ENCODE measurements at places on chromosomes 13 and 19.

DNA sequence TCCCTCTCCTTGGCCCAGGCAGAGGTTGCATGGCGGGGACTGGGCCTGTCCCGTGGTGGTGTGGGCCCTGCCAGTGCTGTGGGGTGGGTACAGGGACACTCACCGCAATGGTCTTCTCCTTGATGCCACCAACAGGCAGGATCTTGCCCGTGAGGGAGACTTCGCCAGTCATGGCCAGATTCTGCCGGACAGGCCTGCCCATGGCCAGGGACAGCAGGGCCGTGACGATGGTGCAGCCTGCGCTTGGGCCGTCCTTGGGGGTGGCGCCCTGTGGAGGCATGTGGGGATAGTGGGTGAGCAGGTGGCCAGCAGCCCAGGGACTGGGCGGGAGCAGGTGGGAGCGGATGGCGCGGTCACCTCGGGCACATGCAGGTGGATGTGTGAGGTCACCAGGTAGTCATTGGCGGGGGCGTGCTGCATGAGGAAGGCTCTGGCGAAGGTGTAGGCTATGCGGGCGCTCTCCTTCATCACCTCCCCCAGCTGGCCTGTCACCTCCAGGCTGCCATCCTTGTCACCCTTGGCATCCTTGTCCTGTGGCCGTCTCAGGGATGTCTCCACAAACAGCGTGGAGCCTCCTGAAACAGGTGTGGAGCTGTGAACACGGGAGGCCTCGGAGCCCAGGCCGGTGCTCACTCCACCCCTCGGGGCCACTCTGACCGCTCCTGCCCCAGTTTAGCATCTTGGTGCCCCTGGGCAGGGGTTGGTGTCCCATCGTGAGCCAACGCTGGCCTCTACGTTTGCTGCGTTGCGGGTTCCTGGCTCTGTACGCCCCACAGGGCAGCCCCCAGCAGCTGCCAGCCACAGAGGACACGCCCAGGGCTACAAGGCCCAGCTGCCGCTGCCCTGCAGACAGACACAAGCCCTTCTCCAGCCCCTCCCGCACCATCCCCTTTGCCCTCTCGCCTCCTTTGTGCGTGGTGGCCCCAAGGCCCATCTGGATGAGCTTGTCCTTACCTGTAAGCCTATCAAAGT, 3.4 kb downstream of the RPL36 start:
- DNase-seq = no peak

- DNase-seq = no peak
Observed at GRCh38 chr19:5298471-5298901, 42.1 kb downstream of the PTPRS start.

- DNase-seq = no peak
Observed at GRCh38 chr19:19613506-19613905, 5.0 kb downstream of the PBX4 start.

DNA sequence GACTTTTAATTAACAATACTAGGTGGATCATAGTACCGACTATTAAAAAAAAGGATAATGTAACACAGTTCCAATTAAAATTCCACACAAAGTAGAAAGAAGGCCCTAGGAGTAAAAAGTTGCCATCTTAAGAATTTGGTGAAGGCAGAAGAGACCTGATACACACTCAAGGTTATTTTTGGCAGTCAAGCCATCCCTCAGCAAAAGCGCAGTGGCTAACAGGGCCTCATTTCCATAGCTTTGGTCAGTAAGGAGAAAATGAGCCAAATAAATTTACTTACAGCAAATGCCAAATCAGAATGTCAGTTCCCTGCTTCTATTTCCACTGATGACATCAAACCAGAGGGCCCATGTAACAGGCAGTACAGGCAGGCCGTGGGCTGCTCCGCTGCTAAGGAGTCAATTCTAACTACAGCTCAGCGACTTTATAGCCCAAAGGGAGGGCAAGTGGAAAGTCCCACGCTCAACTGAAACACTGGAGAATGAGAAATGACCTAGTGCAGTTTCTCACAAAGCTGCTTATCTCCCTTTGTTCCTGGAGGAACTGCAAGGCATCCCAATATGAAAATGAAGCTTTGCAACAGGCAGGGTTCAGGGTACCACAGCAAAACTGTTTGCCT, 6.3 kb downstream of the ARGLU1 start:
- peak; percentile 20 for DNase-seq

- no peak for DNase-seq
Observed at GRCh38 chr13:112868308-112868707, 100.7 kb upstream of the MCF2L start.
